ENCODE measurements at places on chromosomes 6 and 20.

DNA sequence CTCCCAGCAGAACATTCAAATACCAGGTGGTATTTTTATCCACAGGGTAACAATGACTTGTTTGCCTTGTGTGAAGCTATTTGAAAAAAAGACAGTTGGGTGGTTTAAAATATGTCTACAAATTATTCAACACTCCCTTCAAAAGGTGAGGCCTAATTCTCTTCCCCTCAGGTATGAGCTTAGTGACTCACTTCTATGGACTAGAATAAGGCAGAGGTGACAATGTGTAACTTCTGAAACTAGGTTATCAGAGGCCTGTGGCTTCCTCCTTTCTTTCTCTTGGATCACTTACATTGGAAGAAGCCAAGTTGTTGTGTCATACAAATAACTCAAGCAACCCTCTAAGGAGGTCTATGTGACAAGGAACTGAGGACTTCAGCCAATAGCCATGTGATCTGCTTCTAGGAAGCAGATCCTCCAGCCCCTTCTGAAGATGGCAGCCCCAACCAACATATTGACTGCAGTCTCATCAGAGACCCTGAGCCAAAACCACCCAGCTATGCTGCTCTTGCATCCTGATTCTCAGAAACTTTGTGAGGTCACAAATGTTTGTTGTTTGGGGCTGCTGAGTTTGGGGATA is 102.6 kb downstream of the SNAP25 start:
- no peak for DNase-seq

DNA sequence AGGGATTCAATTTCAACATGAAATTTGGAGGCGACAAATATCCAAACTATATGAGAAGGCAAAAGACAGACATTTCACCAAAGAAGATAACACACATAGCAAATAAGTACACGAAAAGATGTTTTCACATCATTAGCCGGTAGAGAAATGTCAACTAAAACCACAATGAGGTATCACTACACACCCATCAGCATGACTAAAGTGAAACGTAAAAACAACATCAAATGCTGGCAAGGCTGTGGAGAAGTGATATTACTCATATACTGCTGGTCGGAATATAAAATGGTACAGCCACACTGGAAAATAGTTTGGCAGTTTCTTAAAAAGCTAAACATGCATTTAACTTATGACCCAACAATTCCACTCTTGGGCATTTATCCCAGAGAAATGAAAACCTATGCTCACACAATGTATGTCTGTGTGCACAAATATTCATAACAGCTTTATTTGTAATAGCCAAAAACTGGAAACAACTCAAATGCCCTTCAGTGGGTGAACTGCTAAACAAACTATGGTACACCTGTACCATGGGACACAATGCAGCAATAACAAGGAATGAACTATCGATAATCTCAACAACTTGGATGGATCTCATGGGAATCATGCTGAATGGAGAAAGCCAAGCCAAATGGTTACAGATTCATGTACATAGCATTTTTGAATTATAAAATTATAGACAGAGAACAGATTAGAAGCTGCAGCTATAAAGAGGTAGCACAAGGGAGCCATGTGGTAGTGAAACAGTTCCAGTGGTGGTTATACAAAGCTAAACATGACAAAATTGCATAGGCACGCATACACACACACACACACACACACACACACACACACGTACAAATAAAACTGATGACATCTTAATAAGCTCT is 8.6 kb downstream of the ADAT2 start:
- DNase-seq: peak; percentile 23

DNA sequence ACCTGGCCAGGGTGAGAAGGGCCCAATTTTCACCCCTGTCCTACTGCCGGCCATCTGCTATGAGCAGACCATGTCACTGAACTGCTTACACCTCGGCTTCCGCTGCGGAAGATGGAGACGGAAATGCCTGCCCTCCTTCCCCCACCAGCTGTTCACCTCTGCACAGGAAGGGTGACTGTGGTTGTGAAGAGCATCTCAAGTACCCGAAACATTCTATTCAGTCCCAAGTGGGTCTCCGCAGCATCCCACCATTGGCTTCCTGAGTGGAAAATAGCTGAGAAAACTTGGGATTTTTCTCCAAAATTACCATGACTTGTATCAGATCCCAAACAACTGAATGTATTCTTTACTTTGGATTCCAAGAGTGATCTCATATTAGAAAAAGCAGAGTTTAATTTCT is 16.1 kb downstream of the DOK5 start:
- no peak for DNase-seq

- peak; percentile 66 for DNase-seq
Observed at GRCh38 chr6:16731478-16732051, 29.7 kb downstream of the ATXN1 start.

GRCh38 chr20:45788351-45788750 is 3.3 kb downstream of the WFDC3 start:
- no peak for DNase-seq
